Dorsolateral prefrontal cortex (tissue), 122 donors: ENCODE measurements at places on chromosomes 3 and 15. TPM values are rescaled to one million over a fixed set of nuclear protein-coding genes. Genes with fewer than 3 reads are reported as not detected.

- DNase-seq, result no peak
Observed at GRCh38 chr15:75104804-75105557, 81.6 kb downstream of the PPCDC start.

DNA sequence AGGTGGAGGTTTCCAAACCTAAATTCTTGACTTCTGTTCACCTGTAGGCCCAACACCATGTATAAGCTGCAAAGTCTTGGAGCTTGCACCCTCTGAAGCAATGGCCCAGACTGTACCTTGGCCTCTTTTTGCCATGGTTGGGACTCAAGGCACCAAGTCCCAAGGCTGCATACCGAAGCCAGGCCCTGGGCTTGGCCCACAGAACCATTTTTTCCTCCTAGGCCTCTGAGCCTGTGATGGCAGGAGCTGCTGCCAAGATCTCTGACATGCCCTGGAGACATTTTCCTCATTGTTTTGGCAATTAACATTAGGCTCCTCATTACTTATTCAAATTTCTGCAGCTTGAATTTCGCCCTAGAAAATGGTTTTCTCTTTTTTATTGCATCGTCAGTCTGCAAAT, 297.9 kb downstream of the OXSM start:
- DNase-seq, result no peak

DNA sequence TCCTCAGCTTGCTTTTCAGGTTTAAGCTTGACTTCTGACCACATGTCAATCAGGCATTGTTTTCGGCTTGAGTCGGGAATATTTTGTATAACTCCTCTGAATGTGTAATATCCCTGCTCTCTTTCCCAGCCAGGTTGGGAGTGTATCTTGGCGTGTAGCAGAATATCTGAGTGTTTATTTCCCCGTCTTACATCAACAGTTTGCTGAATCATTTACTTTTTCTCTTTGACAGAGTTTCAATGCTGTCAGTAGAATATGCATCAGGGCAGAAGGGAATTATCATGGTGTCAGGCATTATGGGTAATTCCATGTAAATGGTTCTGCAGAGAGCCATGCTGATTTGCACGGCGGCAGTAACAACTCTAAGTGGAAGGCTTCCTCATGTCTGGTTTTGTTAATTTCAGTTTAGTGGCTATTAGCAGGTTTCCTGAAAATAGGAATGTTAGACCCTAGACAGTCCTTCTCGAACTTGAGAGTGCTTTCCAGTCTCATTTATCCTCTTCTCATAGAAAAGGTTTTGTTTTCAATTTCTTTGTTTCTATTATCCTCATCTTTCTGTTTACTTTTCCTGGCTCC, 566.3 kb downstream of the AGBL1 start:
- DNase-seq, result no peak

DNA sequence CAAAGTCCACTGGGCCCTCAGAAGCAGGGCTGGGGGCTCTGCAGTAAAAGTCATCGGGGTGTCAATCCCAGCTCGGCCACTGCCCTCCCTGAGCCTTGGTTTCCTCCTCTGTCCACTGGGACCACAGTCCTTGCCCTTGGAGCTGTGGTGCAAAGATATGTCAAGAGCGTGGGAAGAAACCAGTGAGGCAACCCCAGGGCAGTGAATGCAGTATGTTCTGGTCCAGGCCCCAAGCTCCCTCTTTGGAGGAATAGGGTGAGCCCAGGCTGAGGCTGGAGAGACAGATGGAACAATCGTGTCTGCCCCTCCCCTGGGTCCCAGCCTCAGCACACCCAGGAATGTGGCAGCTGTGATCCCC, 779 bp downstream of the GRIP2 start:
- DNase-seq, result no peak

Gene GOLGA8T
- total RNA-seq, result not detected

GRCh38 chr3:106025151-106025722, 156.4 kb upstream of the CBLB start:
- no peak for DNase-seq

Gene PTX3
- 0.36 TPM for total RNA-seq

Gene ATP13A4
- total RNA-seq, result 46.0 TPM

GRCh38 chr3:187565701-187566100, 104.5 kb downstream of the SST start:
- no peak for DNase-seq

Gene AQR
- 26.9 TPM for total RNA-seq

Gene HRG
- total RNA-seq, result 0.31 TPM

Gene PCSK6
- total RNA-seq, result 45.4 TPM

DNA sequence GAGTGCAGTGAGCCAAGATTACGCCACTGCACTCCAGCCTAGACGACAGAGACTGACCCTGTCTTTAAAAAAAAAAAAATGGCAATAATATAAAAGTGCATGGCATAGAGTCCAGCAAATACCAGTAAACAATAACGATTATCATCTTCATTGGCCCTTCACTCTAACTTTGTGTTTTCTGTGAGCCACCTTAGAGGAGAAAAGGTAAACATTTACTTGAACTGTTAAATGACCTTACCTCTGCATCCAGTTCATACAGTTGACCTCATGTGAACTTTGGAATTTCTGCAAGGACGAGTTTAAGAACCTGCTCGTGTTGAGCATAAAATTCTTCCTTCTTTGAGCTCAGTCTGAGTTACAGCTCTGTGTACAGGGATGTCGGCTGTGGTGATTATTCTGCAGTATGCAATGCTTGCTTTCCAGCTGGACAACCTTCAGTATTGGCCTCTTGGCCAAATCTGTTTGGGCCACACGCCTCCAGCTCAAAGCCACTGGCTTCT, 56.6 kb downstream of the RLBP1 start:
- no peak for DNase-seq

Gene SHF
- 30.9 TPM for total RNA-seq

GRCh38 chr3:123802007-123802625, 82.0 kb downstream of the MYLK start:
- DNase-seq, result no peak

DNA sequence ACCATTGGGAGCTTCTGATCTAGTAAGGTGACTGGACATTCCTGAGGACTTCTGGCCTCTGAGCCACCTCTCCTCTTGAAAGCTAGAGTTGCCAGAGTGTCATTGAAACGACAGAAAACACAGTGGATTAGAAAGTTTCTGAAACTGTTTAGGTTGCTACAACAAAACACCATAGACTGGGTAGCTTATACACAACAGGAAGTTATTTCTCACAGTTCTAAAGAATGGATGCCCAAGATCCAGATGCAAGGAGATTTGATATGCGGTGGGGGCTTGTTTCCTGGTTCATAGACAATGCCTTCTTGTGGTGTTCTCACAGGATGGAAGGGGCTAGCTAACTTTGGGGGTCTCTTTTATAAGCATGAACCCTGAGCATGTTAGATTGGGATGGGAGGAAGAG, 43.3 kb upstream of the ZNF385D start:
- DNase-seq, result no peak

- DNase-seq, result no peak
Observed at GRCh38 chr3:72536206-72536877, 311.9 kb downstream of the SHQ1 start.

DNA sequence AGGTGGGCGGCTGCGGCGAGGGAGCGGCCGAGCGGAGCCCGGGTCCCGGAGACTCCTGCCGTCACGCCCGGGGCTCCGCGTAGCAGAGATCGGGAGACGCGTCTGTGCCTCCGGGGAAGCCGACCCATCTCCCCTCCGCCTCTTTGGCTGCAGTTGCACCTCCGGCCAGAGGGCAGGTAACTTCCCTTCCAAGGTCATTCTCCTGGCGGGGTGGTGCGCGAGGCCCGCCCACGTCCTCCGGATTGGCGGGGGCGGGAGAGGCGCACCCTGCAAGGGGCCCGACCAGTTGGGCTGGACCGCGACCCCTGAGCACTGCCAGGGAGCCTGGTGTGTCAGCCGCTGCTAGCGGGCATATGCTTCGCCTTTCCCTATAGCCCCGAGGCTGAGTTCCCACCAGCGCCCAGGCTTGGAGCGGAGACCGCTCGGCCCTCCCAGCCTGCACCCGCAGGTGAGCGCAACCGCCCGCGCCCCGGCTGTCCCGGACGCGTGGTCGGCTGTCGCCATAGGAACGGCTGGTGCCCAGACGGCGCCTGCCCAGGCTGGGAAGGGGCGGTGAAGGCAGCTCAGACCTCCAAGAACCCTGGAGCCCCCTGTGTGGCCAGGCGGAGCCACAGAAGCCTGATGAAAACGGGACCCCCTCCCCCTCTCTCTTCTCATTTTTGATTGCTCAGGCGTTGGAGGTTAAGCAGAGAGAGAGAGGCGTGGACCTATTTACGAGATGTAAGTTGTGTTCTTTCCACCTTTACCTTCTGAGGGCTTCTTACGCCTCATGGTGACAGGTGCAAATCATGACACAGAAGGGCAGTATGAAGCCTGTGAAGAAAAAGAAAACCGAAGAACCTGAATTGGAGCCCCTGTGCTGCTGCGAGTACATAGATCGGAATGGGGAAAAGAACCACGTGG, 453 bp downstream of the ZDHHC23 start:
- DNase-seq, result no peak

DNA sequence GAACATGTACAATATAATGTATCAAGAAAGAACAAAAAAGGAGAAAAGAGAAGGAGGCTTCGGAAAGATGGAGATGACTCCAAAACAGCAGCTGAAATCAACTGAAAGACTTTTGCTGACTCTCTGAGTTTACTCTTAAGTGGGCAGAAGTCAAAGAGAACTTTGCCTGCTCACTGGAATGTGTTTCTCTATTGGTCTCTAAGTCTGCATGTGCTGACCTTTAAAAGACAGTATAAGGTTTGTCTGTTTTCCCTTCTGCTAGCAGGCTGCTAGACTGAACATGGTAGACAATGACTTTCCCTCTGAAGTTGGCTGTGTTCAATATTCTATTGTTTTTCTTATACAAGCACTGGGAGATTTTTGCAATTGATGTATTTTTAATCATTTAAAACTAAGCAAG, 7.2 kb upstream of the MAP4 start:
- DNase-seq, result no peak

- DNase-seq, result no peak
Observed at GRCh38 chr3:56817646-56818045, 15.9 kb upstream of the ARHGEF3 start.

Gene GPR176
- total RNA-seq, result 35.6 TPM

DNA sequence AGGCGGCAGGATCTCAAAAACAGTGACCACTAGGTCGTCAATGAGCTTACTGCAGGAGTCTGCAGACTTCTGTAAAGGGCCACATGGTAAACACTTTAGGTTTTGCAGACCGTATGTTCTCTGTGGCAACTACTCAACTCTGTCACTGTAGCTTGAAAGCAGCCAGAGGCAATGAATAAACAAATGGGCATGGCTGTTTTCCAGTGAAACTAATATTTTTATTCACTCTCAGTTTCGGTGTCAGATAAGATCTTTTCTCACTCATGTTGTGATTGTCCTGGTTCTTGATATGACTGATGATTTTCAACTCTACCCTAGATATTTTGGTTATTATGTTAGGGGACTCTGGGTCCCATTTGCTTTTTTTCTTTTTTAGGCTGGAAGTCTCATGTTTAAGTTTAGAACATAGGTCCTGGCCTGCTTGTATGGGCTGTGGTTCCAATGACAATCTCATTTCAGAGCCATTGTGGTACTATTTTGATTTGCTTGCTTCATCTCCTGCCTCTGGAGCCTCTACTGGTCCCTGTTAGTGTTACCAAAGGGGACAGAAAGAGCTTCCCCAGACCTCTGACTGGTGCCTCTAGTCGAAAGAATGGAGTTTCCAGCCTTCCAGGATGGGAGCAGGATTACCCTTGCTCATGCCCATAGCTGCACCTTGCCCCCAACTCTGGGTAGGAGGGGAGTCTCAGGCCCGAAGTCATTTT, 222.0 kb downstream of the STT3B start:
- no peak for DNase-seq

Gene BNC1
- total RNA-seq, result 0.22 TPM
